Activated naive CD8-positive, alpha-beta T cell treated with anti-CD3 and anti-CD28 coated beads, Interleukin-2, amount 50 U/mL, for 16 hours (primary cell): ENCODE measurements at places on chromosomes 3 and 15.

- no peak for DNase-seq
Measured at GRCh38 chr3:101163554-101163953, 156.8 kb downstream of the IMPG2 start.

DNA sequence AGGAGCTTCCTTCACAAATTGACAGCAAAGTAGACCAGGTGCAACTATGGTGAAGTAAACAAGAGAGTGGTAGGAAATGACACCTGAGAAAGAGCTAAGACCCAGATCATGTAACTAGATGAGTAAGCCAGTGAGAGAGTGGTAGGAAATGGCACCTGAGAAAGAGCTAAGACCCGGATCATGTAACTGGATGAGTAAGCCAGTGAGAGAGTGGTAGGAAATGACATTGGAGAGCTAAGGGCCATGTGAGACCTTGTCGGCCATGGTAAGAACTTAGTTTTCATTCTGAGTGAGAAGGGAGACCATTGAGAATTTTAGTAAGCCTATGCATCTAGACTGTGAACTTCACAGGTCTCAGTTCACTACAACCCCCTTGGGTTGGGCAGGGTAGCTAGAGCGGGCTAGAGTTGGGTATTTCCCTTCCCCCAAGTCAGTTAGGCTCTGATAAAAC, 5.4 kb upstream of the SENP7 start:
- no peak for DNase-seq

DNA sequence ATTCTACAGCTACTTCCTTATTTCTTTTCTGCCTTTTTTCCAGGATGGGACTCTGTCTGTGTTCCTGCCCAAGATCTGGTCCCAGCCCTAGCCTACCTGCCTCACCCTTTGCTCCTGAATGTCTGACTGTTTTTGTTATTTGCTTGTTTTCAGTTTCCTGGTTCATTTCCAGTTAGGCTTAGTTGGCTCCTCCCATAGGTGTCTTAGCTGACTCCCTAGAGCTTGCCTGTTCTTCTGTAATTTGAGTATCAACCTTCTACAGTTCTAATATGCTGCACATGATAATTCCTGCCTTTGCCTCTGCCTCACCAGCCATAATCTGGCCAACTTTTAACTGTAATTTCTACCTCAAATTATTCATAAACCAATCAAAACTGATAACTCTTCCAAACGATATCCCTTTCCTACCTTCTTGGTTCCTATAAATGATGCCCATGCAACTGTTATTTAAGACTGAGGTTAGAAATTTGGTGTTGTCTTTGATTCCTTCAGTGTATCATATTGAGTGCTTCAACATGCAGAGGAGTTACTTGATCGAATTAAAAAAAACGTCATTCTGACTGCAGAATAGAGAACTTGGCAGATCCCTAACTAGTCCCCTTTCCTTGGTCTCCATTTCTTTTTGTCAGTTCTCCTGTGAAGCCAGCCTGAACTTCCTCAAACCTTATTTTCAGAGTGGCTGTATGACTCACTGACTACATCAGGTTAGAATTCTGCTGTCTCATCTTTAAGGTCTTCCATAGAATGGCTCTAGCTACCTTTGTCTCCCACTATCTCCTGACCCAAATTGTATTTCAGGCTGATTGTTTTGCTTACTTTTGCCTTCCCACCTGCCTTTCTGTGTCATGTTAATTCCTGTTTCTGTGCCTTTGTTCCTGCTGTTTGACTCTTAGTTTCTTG, 8.4 kb downstream of the GOLM2 start:
- DNase-seq = no peak

DNA sequence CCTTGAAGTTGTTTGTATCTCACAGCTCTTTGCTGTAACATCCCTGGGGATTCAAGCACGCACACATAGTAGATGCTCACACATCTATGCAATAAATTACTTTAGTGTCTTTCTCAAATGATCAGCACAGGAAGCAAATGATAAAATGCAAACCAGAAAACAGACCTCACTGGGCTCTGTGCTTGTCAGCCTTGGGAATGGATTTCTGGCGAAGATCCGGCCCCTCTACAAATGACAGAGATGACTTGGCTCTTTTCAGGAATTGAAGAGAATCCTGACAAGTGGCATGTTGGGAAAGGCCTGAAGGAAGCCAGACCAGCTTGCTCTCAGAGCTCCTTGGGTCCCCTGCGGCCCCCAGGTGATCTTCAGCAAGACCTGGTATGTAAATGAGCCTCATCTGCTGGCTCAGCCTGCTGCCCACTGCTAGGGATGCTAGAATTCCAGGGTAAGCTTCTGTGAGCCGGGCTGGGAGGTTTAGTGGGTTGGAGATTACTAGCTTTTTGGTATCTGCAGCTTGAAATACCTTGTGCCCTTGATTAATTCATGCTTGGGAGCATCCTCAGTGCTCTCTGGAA, 54.1 kb downstream of the LPP start:
- no peak for DNase-seq

- no peak for DNase-seq
Measured at GRCh38 chr3:118559286-118559685, 475.4 kb downstream of the IGSF11 start.

- no peak for DNase-seq
Measured at GRCh38 chr3:11631820-11632219, 11.9 kb downstream of the VGLL4 start.

DNA sequence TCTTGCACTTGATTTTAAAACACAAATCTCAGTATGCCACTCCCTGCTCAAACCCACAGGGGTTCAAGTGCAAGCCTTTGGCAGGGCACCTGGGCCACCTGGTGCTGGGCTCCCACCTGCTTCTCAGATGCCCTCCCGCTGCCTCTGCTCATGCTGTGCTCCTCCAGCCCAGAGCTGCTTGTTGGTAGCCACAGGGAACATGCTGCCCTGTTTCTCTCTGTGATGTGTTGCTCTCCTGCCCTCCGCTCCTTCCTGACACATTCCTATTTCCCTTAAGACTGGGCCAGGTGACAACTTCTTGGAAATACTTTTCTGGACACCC, 27.1 kb upstream of the KY start:
- DNase-seq = no peak

DNA sequence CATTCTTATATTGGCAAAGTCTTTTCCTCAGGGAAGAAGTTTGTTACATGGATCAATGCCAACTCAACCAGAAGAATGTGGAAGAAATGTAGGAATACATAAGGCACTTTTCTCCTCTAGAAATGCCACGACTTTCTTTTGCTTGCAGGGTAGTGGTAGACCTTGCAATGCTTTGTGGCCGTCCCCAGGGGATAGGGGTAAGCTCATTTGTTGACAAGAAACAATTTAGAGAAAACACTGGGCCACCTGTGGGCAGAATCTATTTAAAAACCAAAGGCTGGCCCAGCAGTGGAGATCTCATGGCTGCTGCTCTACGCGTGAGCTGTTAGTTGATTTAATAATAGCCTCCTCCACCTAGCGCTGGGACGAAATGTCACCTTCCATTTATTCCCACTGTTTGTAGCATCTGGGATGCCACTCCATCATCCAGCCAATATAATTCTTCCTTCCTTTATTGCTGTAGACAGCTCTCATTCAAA, 64.6 kb upstream of the PFN2 start:
- no peak for DNase-seq

DNA sequence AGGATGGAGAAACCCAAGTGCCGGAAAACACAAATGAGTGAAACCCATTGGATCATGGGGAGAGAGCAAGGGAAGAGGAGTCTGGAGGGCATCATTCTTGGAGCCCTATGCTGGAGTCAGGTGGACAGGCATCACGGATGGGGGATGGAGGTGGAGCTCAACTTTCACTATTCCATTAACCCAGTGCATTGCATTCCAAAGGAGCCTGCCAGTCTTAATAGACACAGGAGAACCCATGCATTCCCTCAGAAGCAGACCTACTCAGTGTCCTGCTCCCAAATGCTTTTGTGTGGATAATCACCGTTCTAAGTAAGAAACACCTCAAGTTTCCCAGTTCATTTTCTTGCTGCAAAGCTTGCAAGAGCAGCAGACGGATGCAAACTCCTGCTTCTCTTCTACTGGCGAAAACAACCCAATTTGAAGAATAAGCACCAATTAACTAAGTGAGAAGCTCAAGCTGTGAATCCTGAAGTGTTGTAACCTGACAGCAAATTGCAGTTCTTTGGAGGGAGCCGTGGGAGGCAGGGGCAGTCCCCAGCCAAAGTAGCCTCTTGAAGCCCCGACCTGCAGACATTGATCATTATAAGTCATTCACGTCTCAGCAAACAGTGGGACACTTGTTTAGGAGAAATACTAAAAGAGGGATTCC, 25.3 kb downstream of the SEMA5B start:
- no peak for DNase-seq

DNA sequence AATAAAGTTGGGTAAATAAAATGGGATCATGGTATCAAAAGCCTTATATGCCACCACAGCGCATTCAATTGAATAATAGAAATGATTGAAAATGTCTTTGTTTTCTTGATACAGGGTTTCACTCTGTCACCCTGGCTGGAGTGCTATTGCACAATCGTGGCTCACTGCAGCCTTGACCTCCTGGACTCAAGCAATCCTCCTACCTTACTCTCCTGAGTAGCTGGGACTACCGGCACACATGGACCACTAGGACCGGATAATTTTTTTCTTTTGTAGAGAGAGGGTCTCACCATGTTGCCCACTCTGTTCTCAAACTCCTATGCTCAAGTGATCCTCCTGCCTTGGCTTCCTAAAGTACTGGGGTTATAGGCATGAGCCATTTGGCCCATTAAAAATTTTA, 33.8 kb upstream of the BBX start:
- no peak for DNase-seq
